ENCODE measurements at places on chromosomes 7 and 10.

- DNase-seq: no peak
These were observed 219.7 kb downstream of the EBF3 start for GRCh38 chr10:129744134-129745111.

- DNase-seq: no peak
These were observed 5.1 kb downstream of the SHH start for GRCh38 chr7:155807065-155807671.

GRCh38 chr7:148155000-148155399, 435.6 kb upstream of the C7orf33 start:
- DNase-seq: no peak

DNA sequence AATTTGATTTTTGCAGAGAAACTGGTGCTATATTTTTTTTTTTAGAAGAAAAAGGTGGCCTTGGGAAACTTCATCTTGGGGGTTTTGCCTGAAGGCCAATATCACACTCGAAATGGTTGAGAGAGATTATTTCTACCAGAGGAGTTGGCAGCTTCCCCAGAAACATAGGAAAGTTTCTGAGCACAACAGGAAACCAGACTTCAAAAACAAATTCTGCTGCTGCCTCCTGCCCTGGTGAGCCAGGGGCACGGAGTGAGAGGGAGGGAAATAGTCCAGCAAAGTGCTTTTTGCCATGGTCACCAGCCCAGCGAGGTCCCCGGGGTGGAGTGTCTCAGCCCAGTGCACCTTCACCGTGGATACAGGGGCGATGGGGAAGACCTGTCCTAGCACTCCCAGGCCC, 61.1 kb downstream of the FOXI2 start:
- DNase-seq: no peak

DNA sequence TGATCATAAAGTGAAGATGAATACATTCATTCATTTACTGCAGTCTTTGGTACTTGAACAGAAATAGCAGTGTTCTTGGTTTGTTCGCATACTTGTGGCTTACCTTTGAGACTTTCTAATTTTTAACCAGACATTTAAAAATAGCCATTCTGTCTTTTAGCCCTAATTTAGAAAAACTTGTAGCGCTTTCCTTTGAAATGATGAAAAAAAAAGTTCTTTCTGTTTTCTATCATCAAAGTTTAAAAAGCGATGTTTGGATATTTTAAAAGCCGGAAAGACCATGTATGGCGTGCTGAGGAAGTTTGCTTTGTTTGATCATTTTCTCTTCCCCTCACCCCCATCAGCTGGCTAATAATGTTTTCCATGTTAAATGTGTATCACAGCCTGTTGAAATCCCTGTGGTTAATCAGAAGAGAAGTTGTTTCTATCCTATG, 116.3 kb downstream of the CUX1 start:
- no peak for DNase-seq

DNA sequence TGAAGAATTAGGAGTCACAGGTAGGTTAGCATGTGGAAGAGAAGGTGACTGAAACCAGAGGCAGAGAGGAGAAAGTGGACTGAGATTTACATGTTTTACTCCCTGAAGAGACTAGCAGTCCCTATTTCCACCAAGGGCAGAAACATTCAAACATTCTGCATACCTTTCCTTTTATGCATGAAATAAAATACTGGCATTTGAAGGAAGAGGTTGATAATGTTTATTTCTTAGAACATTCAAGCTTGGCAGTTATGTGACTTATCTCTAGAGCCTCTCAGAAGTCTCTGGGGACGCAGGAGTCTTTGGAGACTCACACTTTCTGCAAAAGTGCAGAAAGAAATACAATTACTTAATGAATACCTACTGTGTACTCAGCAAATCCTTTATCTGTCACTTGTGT, 507.1 kb upstream of the C7orf33 start:
- DNase-seq: no peak

- DNase-seq: no peak
These were observed 37.3 kb downstream of the MICALL2 start for GRCh38 chr7:1421946-1422345.

GRCh38 chr7:39617005-39617404, 6.4 kb upstream of the RALA start:
- DNase-seq: no peak

DNA sequence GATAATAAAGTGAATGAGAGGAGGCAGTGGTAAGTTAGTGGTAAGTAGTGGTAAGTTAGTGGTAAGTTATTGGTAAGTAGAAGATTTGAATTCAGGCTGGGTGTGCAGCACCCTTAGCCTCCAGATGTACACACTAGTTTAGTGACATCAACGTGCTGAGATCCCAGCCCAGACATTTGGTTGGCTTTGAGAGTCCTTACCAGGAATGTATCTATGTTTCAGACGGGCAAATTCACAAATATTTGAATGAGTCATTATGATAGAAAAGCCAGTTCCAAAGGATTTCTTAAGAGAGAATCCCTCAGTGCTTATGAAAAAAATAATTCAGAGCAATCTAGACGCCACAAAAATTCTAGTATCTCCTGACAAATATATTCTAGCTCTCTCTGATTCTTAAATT, 70.0 kb downstream of the ARL4A start:
- DNase-seq: no peak

- DNase-seq: no peak
These were observed 123.4 kb downstream of the CUX1 start for GRCh38 chr7:101940830-101941229.

- no peak for DNase-seq
These were observed 248.5 kb upstream of the GRB10 start for GRCh38 chr7:51031216-51031615.

DNA sequence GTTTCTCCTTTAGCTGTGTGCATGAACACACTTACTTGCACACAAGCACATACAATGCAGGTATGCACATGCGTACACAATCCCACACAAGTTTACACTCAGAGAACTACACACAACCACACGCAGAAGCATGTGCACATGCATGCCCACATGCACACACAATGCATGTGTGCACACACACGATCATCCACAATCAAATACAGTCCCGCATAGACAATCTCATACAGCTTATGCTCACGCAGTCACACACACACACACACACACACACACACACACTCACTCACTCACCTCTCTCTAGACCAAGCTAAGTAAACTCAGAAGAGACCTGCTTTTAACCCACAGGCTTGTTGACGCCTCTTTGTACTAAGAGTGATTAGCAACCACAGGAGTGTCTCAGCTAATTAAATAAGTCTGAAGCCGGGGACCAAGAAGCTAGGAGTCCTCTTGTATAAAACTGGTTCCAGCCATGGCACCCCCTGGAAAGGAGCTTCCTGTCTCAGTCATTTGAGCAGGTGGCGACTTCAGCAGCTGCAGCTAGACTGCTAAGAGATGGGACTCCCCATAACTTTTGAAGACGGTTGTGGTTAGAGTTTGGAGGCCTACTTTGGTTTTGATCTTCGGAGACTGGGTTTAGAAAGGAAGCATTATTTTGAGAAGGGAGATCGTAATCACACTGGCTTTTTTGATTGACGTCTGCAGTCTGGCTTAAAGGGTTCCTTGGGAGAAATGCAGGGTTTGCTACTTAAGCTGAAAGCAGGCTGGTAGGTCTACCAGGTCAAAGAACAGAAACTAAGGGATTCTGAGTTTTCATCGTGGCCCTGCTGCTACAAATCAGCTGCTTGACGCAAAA, 82.3 kb upstream of the ADRB1 start:
- DNase-seq: peak; percentile 81

DNA sequence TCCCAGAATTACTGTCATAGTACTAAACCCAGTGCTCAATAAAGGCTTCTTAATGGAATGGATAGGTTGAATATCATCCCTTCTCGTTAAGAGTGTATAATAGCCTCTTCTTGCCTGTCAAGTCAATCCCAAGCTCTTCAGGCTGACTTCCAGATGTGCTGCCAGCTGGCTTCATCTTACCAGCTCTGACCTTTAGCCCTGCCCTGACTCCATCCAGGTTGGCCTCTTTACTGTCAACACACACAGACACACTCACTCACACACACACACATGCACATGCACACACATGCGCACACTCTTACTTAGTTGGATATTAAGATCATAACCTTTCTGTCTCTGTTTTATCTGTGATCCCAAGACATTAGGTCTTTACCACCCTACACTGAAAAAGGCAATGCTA, 49.1 kb downstream of the ASB4 start:
- DNase-seq: no peak

- no peak for DNase-seq
These were observed 11.5 kb upstream of the SGMS1 start for GRCh38 chr10:50635286-50635685.

DNA sequence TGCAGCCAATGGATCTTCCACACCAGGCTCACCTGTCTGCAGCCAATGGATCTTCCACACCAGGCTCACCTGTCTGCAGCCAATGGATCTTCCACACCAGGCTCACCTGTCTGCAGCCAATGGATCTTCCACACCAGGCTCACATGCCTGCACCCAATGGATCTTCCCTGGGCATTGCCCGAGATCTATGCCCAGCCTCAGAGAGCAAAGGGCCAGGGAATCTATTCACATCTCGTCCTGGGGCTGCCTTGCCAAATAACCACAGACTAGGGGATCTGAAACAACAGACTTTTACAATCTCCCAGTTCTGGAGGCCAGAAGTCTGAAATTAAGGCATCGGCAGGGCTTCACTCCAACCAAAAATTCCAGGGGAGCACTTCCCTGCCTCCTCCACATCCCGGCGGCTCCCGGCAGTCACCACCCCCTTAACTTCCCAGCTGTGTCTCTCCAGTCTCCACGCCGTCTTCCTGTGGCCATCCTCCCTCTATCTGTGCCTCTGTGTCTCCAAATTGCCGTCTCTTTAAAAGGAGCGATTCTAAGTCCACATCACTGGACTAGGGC, 92.4 kb upstream of the PPP2R2D start:
- DNase-seq: no peak

- no peak for DNase-seq
These were observed 118.0 kb downstream of the NRF1 start for GRCh38 chr7:129729511-129729910.

- DNase-seq: no peak
These were observed 448 bp upstream of the NET1 start for GRCh38 chr10:5411941-5412276.

- no peak for DNase-seq
These were observed 45.5 kb downstream of the TEX36 start for GRCh38 chr10:125637496-125637895.

DNA sequence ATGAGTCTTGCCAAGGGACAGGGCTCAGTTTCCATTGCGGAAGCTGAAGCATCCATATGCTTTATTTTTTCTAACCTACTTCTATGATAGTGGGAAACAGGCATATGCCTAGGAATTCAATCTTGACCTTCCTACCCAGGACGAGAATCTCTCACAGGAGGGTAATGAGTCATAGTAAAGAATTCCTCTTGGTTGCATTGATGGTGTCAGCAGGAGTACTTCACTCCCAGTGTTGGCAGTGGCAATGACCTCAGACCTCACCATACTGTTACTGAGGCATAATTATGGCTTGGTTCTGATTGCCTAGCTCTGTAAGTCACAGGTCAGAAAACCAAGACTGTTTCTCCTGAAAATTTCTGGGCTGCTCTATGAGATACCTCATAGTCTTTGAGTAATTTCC, 552.9 kb downstream of the ARL4A start:
- DNase-seq: no peak

DNA sequence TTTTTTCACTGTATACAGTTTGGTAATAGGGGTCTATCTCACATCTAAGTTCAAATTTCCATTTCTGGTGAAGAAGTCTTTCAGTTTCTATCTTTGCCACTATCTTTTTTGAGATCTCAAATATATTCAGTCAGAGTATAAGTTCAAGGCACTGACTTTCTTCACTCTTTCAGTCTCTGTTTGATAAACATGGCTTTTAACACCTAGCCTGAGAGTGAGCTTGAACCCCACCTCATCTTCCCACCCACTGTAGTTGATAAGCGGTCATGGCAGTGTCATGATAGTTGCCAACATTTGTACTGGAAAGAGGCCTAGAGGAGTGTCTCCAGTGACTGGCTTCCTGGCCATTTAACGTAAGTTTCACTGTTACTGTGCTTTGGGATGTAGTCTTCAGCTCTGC, 41.2 kb upstream of the AGR3 start:
- DNase-seq: no peak

DNA sequence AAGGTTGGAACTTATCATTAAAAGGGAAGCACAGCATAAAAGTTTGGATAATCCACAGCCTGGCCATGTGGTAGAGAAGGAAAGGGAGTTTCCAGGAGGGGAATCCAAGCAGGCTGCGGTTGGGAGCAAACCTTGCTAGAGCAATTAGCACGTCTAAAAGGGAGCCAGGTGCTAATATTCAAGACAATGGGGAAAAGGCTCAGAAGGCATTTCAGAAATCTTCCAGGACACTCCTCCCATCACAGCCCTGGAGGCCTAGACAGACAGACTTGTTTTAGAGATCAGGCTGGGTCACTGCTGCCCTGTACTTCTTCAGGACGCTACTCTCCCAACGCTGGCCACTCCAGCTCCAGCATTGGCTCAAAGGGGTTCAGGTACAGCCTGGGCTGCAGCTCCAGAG, 96.2 kb upstream of the KAT6B start:
- DNase-seq: no peak

DNA sequence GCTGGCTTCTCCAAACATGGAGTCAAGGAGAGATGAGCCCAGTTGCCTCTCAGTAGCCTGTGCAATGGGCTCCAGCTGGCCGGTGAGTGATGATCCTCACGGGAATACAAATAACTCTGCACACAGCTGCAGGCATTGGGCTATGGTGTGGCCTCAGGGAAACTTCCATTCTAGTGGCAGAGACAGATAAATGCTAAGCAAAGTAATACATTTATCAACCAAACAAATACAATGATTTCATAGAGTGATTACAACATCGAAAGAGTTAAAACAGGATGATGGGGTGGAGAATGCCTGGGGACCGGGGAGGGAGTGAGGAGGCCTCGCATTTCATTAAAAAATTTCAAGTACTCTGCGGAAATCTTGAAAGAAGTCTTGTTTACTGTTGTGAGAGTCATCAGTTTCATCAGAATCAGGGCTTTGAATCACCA, 15.0 kb upstream of the AKR1B1 start:
- DNase-seq: no peak

DNA sequence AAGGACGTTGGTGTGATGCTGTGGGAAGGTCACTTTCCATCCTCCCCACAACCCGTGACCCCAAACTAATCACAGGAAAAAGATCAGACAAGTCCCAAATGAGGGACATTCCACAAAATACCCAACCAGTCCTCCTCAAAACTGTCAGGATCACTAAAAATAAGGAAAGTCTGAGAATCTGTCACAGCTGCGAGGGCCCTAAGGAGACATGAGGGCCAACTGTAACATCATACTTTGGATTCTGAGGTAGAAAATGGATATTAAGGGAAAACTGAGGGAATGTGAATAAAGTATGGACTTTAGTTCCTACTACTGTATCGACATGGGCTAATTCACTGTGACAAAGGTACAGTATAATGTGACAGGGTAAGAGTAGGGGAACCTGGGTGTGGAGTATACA, 85.1 kb upstream of the FAM20C start:
- DNase-seq: no peak
